ENCODE measurements at places on chromosomes 16 and 17.

DNA sequence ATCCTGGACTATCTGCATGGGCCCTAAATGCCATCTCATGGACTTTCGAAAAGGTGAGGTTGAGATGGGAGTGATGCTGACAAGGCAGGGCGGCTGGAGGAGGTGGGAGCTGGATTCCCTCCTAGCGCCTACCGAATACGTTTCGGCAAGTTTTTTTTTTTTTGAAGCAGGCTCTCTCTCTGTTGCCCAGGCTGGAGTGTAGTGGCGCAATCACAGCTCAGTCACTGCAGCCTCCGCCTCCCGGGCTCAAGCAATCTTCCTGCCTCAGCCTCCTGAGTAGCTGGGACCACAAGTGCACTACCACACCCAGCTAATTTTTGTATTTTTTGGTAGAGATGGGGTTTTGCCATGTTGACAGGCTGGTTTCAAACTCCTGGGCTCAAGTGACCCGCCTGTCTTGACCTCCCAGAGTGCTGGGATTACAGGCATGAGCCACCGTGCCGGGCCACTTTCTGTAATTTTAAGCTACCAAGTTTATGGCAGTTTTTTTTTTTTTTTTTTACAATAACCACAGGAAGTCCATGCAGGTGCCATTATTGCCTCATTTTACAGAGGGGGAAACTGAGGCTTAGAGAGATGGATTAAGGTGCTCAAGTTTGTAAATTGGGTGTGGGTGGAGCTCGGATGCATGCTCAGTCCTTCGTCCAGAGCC, 246.4 kb downstream of the PRKCA start:
- no peak for DNase-seq

- DNase-seq: no peak
Measured at GRCh38 chr17:1943436-1943831, 81.7 kb downstream of the RTN4RL1 start.

GRCh38 chr16:2765462-2766404, 11.3 kb downstream of the ELOB start:
- DNase-seq: no peak

GRCh38 chr16:22302776-22303363, 5.7 kb downstream of the POLR3E start:
- no peak for DNase-seq

GRCh38 chr17:45783593-45784292, 377 bp upstream of the CRHR1 start:
- no peak for DNase-seq

- DNase-seq: no peak
Measured at GRCh38 chr17:55284001-55284884, 19.5 kb downstream of the HLF start.

DNA sequence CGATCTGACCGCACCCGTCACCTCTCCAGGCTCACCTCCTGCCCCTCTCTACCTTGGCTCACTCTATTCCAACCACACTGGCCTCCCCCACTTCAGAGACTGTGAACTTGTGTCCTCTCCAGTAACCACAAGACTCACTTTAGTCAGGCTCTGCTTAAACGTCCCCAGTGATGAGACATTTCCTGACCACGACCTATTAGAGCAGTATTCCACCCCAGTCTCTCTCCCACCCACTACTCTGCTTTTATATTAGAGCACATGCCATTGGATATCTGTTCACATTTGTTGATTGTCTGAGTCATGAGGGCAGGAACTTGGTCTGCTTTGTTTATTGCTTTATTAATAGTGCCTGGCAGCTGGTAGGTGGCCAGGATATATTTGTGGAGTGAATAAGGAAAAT, 20.1 kb downstream of the COX11 start:
- DNase-seq: no peak

DNA sequence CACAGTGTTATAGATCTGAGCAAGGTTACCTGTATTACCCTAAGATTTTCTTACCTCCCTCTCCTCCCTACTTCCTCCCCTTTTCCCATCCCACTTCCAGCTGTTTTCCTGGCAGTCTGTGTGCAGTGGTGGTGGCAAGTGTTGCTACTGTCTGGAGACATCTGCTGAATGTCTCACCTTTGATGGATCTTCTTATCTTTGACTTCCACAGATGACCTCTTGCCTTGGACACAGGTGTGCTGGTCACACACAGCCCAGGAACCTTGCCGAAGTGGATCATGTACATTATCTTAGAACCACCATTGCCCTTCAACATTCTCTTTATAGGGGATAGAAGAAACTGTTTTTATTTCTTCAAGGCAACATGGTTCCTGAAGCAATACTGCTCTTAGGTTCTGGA, 245.1 kb downstream of the UTP18 start:
- DNase-seq: no peak

- no peak for DNase-seq
Measured at GRCh38 chr16:8920645-8921346, 38.6 kb downstream of the LITAFD start.

- peak; percentile 72 for DNase-seq
Measured at GRCh38 chr17:64028874-64029464, 8.5 kb upstream of the ICAM2 start.

GRCh38 chr17:28344435-28344901, 8.9 kb downstream of the TNFAIP1 start:
- DNase-seq: no peak

DNA sequence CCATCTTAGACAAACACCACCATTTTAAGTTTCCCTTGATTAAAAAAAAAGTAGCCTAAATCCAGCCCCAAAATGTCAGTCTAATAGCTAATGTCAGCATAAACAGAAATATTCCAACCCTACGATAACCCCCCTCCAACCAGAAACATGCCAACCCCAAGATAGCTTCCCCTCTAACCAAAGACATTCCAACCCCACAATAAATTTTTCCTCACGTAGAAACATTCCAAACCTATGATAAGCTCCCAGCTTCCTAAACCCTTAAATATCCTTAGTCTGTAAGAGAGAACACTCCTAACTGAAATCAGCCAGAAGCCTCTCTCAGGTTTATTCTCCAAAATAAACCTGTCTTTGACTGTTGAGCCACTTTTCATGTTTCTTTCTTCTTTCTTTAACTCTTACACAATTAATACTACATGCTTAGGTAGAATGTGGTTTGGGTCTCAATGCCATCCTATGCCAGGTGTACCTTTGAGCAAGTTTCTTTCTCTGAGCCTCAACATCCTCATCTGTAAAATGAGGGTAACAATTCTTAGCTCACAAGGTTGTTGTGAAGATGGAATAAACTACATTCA, 10.5 kb upstream of the KRT38 start:
- DNase-seq: no peak
